ENCODE measurements at places on chromosomes 4 and X.

GRCh38 chrX:23811108-23811651, 28.2 kb downstream of the SAT1 start:
- no peak for DNase-seq

DNA sequence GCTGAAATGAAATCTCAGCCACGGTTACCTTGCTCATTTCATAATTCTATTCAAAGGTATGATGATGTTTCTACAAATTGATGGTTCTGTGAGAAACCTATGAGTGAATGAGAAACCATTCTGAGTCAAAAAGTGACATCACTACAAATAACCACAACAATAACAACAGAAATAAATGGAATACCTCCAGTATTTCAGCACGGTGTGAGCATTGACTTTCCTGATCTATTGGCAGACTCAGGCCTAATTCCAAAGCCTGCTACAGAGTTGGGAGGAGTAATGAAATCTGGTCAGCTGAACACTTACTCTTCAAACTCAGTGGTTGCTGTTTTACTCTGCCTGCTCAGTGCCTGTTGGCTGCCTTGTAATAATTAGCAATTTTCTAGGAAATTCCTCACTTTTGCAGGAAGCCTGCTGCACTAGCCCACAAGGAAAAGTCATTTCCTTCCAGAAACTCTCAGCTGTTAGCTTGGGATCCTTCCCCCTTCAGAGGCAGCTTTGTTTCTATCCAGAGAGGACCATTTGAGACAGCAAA, 18.8 kb upstream of the SYNPO2 start:
- DNase-seq = no peak

DNA sequence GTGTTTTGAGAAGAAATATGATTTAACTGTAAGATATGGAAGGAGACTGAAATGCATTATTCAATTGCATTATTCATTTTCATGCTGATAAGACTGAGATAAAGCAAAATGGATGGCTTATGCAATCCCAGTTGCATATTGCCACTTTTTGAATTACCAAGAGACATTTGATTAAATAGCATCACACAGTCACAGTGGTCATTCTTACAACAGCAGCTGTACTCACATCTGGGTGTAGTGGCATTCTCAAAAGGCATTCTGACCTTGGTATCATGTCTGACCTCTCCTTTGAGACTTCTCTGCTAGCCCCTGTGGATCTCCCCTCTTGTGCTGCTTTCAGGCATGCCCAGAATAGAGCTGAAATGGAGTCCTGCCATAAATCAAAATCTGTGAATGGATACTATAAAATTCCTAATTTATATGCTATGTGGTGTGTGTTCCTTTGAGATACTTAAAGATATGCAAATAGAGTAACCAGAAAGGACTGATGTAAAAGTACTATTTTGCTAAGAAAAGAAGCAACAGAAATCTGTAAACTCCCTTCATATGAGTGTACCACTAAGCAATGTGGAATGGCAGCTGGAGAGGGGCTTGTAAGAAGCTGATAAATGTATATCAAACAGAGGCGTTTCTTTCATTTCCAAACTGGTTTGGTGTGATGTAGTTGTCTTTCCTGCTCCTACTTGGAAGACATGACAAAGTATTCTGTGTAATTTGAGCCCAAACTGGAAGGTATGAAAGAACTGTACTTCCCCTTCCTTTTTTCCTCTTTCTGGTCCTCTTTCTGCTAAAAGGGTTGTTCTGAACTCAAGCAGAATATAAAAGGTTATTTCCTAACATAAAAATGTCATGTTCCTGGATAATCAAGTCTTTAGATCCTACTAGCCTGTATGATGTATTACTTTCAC, 25.4 kb upstream of the METAP1 start:
- no peak for DNase-seq

GRCh38 chrX:20205927-20206708, 60.6 kb downstream of the RPS6KA3 start:
- DNase-seq = no peak

GRCh38 chrX:135347381-135348016, 38.2 kb downstream of the ETDC start:
- no peak for DNase-seq

- no peak for DNase-seq
Observed at GRCh38 chr4:43238585-43238984, 346.1 kb downstream of the GRXCR1 start.

- no peak for DNase-seq
Observed at GRCh38 chrX:126509923-126510322, 42.7 kb downstream of the DCAF12L1 start.

- DNase-seq = no peak
Observed at GRCh38 chr4:100302061-100303026, 112.1 kb upstream of the DDIT4L start.

DNA sequence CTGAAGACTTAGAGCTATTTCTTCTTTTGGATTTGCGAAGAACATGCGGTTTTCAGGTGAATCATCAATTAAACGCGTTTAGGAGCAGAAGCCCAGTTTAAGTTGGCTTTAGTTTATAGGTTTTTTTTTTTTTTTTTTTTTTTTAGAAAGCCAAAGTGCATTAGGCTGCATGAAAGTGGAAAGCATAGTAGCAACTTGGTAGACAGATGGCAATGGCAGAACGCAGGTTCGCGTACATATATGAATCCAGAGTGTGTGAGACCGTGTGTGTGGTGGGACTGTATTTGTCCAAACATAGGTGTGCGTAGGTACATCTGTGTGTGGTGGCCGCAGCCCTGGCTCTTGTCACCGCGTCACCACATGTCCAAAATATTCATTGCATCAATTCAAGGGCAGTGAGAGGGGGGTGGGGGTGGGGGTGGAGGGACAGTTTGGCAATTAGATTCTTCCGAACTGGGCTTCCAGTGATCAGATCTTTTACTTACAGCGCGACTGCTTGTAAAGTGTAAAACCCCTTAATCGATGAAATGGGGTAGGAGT, 901 bp downstream of the JADE1 start:
- DNase-seq = no peak

GRCh38 chr4:43330288-43330687, 437.8 kb downstream of the GRXCR1 start:
- DNase-seq = no peak

DNA sequence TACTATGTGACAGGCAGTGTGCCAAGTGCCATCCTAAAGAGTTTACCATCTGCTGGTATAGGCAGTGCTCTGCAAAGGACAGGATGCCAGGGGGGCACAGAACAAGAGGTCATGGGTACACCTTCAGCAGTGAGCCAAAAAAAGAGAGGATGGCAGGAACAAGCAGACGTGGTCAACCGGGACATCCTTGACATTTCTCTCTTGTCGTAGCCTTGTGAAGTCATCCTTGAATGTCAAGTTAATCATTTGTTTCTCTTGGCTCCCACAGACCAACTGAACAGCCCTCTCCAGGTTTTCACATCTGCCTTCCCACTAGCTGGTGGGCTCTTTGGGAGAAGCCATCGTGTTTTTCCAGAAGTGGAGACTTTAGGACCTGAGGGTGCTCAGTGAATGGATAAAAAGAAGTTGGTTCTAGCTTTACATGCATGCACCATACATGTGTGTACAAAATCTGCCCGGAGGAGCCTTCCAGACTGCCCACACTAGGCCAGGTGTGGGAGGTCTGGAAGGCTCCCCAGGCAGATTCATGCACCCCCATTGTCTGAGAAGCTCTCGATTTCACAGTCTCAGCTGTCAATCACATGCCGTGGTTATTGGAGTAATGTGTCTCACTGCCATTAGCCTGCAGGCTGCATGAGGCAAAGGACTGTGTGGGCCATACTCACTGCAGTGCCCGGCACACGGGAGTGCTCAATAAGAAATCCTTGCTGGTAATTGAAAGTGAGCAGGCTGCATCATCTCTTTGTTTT, 16.4 kb downstream of the PNMA6F start:
- no peak for DNase-seq

GRCh38 chrX:48683411-48683982, at the start of gene WAS:
Gene WAS (plus strand): TSS chrX:48683799. CDS start chrX:48683854, 55 bp downstream.
- no peak for DNase-seq

DNA sequence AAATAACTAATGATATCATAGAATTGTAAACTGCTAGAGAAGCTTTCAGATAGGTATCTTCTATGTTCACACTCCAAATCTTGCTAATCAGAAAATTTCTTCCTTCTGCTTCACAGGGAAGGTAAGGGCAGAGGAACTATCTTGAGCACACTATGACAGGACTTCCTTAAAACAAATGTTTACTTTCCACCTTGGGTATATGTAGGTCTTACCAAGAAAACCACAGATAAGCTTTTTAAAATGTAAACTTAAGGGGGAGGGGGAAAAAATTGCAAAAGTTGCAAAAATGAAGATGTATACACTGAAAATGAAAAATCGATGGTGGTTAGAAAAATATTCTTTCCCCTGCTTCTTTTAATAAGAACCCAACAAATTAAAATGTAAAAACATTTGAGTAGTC, 30.9 kb downstream of the YTHDC1 start:
- no peak for DNase-seq

DNA sequence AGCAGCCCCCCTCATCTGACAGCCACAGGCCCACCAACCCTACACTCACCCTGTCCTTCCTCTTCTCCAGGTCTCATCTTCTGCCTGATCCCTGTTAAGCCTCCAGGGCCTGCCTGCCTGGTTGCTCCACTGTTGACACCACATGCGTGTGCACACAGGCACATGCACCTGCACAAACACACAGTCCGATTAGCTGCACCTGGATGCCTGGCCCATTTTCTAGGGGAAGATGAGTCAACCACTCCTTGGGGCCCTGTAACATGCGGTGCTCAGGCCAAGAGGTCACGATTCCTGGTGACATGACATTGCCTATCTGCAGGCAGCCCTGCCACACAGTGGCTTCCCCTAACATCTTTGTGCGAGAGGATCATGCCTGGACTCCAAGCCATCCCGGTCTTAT, 498.4 kb downstream of the BCOR start:
- DNase-seq = no peak

- DNase-seq = no peak
Observed at GRCh38 chrX:54416965-54417364, 23.2 kb upstream of the TSR2 start.
